Esophagus squamous epithelium (tissue), 5 donors: ENCODE measurements at places on chromosomes 11 and 22.

- DNase-seq: no peak
Measured at GRCh38 chr11:120261931-120262330, 22.0 kb downstream of the POU2F3 start.

DNA sequence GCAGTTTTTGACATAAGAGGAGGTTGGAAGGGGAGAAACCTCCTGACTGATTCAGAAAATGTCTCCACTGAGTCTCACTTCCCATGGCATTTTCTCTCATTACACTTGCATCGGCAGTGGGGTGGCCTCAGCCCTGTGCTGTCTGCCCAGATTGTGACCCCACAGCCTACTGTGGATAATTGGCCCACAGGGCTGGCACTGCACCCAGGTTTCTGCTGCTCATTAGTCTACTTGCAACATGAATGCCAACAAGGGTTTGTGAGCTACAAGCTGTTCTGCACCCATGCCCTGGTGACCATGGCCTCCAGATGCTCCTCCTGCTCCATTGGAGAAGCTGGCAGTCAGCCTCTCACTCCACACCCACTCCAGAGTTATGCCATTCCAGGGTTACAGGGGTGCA, 296.0 kb downstream of the CTTN start:
- DNase-seq: no peak

DNA sequence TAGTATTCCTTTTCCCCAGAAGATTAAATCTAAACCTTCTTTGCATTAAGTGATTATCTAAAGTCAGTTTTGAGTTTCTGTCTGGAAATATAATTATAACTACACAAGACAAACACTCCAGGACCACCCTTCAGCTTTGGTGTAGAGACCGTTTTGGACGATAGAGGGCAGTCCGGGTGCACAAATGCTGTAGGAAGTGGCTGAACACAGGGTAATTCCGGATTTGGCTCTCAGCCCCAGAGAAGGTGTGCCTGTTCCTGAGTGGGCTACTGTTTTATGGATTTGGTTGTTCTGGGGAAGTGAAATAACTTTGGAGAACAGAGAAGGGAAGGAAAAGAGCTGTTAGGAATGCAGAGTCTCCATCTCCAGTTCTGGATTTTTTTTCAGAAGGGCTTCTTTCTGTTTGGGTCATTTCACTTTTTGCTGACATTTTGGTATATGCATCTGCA, 14.8 kb downstream of the EXT2 start:
- no peak for DNase-seq

GRCh38 chr22:25039754-25040153, 87.2 kb downstream of the KIAA1671 start:
- DNase-seq: no peak

DNA sequence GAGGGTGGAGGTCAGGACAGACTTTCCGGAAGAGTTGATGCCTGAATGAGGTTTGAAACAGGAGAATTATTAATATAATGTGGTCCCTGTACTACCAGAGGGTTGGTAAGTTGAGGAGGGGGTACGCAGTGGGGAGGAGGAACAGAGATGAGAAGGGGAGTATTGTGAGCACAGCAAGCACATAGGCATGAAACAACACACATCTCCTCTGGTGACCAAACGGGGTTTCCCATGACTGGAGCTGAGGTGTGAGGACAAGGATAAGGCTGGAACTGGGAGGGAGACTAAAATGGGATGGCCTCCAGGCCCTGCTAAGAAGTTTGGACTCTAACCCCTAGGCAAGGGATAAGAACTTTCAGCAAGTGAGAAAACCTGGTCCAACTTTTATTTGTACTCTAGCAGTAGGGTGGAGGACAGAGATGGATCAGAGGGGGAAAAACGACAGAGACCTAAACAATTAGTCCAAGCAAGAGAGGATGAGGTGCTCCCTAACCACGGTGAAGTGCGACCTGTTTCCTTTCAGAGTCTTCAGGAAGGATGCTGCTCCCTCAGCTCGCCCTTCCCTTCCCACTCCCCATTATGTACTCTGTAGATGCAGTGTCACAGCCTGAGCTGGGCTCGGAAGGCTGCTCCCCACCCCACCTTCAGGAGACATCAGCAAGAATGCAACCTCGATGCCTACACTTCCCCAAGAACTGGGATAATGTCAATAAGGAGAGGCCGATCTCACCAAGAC, 59.2 kb downstream of the BTG4 start:
- no peak for DNase-seq

DNA sequence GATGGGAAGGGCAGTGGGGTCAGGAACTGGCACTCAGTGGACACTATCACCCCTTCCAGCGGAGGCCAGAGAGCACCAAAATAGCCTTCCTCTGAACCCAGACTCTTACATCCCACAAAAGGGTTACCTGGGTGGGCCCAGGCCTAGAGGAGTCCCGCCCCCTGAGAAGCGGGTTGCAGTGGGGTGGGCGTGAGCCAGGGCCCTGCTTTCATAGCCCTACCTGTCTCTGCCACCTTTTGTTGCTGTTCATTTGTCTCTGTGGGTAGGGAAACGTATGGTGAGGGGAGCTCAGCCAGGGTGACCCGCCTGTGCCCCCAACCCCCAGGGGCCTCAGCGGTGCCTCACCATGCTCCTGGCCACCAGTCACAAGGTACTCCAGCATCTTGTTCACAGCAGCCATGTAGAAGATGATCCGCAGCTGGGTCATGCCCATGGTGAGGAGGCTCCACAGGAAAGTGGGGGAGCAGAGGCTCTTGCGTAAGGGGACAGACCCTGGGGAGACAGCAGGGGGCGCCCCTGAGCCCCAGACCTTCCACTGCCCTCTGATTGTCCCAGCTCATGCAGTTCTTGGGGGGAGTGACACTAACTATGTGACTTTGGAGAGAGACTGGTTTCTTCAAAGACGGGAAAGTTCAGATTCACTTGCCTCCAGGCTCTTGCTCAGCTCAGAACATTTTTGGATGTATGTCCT, 24.0 kb downstream of the SLC43A1 start:
- no peak for DNase-seq
